ENCODE measurements at places on chromosomes 12 and 14.

DNA sequence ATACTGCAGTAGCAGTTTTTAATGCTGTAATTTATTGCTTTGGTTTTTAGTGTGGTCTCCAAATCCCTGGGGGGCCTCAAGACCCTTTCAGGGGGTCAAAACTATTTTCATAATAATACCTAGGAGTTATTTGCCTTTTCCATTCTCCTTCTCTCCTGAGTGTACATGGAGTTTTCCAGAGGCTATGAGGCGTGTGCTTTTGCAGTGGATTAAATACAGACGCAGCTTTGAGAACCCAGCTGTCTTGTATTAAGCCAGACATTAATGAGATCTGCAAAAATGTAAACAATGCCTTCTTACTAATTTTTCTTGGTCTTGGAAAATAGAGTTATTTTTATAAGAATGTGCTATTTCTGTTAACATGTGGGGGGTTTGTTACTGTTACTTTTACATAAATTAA lies 68.6 kb downstream of the SLC25A47 start:
- no peak for DNase-seq

DNA sequence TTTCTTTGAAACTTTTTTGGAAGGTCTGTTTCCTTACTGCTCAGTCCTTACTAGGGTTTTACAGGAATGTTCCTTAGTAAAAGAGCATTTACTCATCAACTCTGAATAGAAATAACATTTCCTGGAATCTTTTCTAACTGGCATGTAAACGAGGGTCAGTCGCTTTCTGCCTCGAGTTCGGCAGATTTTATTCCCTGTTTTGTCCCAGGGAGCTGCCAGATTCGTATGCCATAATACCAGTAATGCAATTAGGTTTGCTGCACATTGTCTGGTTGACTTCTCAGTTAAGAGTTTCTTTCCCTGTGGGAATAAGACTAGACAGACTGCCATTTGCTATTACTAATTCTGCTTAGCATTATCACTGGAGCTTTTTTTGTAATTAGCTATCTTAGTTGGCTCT lies 91.9 kb downstream of the VRK1 start:
- DNase-seq = peak; percentile 12

- DNase-seq = no peak
Observed at GRCh38 chr12:1576410-1577241, 17.8 kb downstream of the FBXL14 start.

- no peak for DNase-seq
Observed at GRCh38 chr14:104611881-104612280, 7.3 kb upstream of the TMEM179 start.

GRCh38 chr12:60201891-60202290 lies 606.1 kb downstream of the SLC16A7 start:
- DNase-seq = no peak

DNA sequence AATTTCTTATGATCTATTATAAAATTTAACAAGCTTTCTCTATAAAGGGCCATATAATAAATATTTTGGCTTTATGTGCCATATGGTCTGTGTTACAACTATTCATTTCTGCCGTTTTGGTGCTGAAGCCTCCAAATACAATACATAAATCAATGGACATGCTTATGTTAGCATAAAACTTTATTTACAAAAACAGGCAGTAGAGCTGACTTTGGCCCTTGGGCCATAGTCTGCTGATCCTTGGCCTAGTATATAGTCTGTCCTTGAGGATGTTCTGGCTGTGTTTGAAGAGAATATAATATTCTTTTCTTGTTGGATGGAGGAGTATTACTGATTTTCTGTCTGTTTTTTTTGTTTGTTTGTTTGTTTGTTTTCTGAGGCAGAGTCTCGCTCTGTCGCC lies 81.6 kb downstream of the SPATS2 start:
- DNase-seq = no peak

DNA sequence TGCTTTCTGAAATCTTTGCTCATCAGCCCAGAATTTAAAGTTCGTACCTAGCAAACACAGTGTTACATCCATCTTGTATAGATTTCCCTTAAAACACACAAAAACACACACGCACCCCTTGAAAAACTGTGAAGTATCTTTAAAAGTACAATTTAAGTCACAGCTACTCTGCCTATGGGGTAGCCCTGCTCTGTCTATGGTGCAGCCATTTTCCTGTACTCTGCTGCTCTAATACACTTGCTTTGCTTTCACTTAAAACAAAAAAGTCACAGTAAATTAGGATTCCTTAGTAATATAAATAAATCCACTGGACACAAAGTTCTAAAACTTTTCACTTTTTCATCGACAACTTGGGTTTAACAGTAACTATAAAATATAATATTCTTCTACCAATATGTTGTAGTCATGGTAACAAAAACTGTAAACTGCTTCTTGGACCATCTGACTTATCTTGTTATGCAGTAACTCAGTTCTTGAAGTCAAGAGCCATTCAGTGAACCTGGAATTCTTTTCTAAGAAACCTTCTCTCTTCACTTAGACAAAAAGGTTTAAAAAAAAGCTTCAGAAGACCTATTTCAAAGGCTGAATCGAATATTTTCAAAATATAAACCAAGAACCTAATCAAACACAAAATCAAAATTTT lies 63.5 kb downstream of the MED13L start:
- no peak for DNase-seq

DNA sequence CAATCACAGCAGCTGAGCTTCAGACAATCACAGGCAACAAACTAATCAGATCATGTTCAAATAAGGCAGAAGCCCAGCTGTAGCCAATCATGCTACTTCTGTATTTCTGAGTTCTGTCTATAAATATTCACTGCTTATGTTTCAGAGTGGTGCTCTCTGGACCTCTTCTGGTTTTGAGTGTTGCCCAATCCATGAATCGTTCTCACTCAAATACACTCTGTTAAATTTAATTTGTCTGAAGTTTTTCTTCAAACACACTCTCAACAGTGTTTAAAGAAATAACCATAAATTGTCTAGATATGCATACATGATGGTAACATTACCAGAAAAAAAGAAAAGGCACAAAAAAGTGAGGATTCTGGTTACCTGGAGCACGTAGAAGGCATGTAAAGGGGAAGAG lies 77.9 kb upstream of the BBS10 start:
- no peak for DNase-seq

DNA sequence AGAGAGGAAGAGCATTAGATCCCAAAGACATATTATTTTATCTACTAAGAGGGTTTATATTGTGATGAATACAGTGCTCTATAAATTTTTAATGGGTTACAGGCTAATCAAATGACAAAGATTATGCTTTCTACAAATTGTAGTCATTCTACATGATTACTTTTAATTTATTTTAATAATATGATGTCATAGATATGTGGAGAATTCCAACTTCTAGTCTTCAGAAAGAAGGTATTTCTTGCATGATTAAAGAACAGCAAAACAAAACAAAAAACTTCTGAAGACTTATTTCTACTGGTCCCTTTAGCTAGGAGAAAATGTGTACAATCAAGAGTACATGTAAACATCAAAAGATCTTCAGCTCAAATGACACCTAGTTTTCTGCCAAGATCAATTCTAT lies 71.5 kb upstream of the FOXG1 start:
- no peak for DNase-seq

DNA sequence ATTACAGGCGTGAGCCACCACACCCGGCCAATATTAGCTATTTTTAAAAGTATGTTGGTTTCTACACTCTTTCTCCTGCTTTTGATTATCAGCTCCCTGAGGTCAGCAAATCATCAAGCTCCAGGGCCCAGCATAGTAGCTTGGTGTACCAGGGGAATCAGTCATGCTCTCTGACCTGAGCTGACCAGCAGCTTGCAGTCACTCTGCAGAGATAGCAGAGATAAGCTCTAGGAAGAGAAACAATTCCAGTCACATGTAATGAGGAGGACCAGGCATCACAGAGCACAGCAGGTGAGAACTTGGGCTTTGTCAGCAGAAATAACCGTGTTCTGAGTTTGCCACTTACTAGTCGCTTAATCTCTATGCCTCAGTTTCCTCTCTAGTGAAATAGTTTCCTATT lies 8.5 kb downstream of the PLEKHD1 start:
- DNase-seq = no peak

DNA sequence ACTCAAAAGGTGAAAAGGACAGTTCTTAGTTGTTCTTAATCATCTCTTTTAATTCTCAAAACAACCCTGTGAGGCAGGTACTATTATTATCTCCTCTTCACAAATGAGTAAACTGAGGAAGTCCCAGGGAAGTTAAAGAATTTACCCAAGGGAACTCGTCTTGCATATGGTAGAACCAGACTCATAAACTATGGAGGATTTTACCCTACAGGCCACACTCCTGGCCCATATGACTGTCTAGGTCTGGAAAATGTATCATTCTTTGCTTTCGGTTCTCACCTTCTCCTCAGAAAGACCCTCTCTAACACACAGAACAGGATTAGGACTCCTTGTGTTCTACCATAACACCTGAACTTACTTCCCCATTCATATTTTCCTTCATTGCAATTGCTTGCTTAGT lies 18.9 kb downstream of the SOX5 start:
- DNase-seq = no peak

DNA sequence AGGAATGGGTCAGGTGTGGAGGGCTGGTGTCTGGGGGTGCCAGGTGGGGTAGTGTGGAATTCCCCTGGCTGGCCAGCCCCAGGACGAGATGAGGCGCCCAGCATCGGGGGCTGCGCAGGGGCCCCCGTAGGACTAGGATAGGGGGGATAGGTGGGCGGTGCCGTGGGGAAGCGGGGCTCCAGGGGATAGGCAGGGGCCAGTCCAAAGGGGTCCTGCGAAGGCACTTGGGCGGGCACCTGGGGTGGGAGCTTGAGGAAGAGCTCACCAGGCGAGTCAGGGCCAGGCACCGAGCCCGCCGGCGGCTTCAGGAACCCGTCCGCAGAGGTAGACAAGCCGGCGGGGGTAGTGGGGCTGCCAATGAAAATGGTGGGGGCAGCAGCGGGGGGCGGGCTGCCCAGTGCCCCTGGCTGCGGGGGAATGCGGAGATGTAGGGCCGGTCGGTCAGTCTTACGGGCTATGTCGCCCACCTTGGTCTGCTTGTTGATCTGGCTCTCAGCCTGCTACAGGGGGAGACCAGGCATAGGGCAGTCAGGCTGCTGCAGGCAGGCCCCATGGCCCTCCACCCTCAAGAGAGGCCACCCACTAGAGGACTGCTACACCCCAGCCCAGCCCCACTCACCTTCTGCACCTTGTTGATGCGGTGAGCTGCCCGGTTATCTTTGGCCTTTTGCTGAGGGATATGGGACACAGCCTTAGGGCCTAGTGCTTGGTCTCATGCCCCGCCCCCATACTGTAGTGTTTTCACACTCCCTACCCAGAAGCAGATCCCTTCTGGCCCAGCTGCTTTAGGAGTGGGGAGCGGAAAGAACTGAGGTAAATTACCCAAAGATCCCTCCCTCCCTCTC lies 19.3 kb downstream of the KMT2D start:
- DNase-seq = no peak

GRCh38 chr12:112711507-112711906 lies 80.0 kb upstream of the RPH3A start:
- DNase-seq = peak; percentile 27

GRCh38 chr12:132340266-132341035 lies 11.1 kb upstream of the GALNT9 start:
- no peak for DNase-seq

GRCh38 chr12:50887191-50887590 lies 44.5 kb downstream of the TMPRSS12 start:
- DNase-seq = no peak

- DNase-seq = no peak
Observed at GRCh38 chr12:20126601-20127000, 241.7 kb upstream of the PDE3A start.

DNA sequence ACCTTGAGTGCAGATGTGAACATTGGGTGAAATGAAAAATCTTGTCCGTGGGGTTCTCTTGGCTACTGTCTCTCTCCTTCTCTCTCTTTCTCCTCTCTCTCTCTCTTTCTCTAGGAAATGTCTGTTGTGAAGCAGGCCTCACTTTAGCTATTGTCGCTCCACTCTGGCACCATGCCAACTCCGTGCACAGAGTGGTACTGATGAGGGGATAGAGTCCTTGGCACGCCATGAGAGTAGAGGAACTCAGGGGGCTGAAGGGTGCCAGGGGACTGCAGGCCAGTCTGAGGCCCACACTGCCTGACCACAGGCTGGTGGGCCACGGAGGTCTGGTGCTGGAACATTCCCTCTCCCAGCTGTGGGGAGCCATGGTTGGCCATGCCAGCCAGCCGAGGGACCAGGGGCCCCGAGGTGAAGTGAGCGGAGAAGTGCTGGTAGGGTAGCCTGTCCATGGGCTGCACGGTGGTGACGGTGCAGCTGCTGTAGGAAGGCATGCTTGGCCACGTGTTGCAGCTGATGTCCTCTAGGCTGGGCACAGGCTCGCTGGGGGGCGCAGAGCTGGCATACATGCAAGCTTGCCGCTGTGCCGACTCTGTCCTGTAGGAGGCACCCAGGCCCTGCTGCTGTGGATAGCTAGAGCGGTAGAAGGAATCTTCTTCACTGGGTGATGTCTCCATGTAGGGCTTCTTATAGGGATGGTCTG lies 50.4 kb downstream of the TBX5 start:
- peak; percentile 71 for DNase-seq

GRCh38 chr12:71354871-71355270 lies 84.7 kb upstream of the LGR5 start:
- no peak for DNase-seq

DNA sequence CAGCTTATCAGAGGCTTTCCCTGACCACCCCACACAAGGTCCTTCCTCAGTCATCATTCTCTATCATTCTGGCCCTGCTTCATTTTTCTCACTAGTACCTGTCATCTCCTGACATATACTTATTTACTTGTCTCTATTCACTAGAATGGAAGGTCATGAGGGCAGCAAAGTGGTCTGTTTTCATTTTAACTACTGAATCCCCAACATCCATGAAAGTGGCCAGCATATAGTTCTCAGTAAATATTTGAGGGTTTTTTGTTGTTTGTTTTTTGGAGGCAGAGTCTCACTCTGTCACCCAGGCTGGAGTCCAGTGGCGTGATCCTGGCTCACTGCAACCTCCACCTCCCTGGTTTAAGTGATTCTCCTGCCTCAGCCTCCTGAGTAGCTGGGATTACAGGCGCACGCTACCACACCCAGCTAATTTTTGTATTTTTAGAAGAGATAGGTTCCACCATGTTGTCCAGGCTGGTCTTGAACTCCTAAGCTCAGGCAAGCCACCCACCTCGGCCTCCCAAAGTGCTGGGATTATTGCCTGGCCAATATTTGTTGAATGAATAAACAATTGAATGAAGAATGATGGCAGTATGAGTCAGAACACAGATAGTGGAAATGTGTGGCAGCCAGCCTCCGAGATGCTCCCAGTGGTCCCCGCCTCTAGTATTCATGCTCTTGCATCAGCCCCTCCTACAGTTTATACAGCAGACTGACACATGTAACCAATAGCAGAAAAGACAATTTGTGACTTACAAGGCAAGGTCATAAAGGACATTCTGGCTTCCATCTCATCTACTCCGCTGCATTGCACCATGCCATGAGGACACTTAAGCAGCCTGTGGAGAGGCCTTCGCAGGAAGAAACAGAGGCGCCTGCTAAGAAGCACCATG lies 7.0 kb upstream of the ANO6 start:
- DNase-seq = no peak

DNA sequence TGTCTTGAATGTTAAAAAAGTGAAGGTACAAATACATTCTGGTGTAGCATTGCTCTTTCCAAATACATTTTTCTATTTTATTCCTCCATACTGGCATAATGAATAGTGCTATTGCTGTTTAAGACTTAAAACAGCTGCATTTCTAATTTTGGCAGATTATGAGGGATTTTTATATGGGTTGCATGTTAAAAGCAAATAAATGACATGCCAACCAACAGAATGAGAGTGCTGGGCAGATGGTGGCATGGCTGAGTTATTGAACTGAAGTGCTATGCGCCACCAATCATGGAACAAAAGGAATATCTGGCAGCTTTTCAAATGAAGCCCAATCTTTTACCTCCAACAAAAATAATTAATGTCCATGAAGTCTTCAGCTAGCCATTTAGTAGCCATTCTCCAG lies 215.0 kb downstream of the PRKD1 start:
- no peak for DNase-seq

All from iPS-NIHi11 (cell line).